ENCODE measurements at places on chromosomes 12 and 14.

DNA sequence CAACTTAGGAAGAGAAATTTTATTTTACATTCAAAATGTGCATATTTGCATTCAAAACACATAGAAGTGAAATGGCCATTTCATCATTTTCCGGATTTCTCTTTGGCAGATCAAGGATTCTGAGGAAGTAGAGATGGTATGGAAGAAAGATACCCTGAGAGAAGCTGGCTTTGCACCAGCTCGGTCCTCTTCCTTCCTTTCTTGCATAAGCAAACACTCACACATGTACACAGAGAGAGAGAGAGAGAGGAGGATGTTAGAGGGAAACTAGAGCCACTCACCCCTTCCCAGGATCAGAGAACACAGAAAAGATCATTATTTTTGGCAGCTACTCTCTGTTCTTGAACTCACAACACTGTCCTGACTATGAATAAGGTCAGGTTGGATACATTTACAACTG lies 15.6 kb upstream of the PLEKHD1 start:
- DNase-seq: peak; percentile 7

DNA sequence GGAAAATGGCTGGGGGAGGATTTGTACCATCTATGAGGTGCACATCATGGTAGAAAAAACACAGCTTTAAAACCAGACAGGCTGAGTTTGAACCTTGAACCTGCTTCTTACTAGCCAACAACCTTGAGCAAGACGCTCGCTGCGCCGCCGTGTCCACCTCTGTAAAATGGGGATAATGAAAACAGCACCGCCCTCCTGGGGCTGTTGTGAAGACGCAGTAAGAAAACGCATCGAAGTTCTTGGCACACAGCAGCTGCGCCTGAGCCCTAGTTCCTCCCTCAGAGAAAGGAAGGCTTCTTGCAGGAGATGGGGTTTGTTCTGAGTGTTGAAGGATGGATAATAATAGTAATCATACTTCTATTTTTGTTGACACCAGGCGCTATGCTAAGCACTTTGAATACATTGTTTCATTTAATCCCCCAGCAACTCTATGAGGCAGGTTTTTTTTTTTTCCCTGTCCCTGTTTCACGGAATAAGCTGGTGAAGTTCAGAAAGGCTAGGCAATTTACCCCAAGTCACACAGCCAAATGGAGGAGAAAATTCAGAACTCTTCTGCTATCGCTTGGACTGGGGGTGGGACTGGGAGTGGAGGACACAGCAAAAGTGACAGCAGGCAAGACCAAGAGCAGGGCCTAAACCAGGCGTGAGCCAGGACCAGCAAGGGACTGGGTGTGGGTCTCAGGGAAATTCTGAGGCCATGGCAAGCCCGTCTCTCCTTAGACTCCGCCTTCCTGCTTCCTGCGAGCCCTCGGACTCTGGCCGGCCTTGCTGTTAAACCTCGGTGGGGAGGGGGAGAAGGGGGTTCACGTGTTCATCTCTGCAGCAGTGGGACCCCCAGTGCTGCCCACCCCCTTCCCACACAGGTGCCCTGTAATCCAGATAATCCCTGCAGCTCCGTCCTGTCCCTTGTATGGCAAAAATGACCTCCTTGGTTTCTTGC lies 97.5 kb downstream of the LRRC74A start:
- no peak for DNase-seq

GRCh38 chr14:63892265-63892664 lies 39.5 kb downstream of the SYNE2 start:
- DNase-seq: no peak

DNA sequence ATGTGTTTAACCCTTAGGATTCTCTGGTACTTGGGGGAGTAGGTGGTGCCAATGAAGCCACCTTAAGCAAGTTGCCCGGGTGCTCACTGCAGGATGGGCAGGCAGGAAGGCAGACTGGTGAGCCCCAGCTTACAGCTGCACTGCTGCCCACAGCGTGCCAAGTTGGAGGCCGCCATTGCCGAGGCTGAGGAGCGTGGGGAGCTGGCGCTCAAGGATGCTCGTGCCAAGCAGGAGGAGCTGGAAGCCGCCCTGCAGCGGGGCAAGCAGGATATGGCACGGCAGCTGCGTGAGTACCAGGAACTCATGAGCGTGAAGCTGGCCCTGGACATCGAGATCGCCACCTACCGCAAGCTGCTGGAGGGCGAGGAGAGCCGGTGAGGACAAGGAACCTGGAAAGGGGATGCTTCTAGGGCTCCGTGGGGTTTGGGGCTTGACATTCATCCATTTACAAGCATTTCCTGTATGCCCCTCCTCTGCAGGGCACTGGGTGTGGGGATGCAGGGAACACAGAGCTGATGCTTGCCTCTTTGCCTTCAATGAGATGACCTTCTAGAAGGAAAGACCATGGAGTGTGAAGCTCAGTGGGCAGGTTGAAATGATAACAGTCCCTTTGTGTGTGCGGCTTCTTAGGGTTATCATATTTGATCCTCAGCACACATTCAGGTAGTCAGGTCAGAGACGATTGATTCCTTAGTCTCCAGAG lies 12.4 kb downstream of the KRT7 start:
- DNase-seq: no peak

- DNase-seq: no peak
Observed at GRCh38 chr14:76940021-76940760, 88.3 kb downstream of the IRF2BPL start.

DNA sequence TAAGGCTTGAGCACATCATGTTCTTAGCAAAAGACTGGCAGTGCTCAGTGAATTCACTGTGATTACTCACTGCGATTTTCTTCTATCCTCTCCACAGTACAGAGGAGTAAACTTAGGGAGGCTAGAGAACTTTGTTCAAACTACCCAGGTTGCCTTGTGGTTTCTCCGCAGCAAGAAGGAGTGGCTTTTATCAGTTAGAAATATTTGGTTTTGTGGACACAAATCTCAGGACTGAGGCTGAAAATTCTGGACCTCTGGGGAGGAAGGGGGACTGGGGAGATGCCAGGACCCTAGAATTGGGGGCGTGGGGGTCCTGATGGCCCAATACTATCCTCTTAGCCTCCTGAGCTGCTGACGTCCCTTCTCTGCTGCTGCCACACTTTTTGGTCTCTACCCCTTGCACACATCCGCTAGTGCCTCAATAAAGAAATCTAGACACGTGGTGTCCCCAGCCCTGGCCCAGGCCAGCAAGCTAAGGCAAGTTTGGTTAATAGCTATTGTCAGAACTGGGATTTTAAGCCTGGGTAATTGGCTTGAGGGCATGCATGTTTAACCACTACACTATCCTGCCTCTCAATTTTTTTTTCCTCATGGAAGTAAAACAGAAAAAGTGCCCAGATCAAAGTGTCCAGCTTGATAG lies 842 bp downstream of the OAS2 start:
- DNase-seq: no peak

- DNase-seq: no peak
Observed at GRCh38 chr14:71452987-71453386, 479.2 kb upstream of the RGS6 start.

DNA sequence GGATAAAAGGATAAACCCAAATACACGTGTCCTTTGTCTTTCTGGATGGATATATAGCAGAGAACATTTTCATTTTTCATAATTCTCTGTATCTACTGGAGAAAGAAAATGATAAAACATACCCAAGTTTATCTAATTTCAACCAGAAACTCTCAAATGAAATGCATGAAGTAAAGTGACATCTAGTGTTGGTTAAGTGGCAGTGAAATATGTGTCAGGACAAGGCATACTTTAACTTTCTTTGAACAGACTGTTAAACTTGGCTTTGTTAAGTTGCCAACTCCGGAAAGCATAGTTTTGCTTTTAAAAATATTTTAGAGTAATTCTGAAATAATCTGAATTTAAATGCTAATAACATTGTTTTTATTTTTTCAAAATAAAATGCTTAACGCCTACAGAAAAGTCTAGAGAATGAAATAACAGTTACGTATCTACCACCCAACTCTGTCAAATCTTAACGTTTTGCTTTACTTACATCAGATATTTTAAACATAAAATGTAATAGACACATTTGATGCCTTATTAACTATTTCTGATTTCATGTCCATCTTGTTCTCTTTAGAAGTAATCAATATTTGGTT lies 25.2 kb upstream of the NTN4 start:
- no peak for DNase-seq

DNA sequence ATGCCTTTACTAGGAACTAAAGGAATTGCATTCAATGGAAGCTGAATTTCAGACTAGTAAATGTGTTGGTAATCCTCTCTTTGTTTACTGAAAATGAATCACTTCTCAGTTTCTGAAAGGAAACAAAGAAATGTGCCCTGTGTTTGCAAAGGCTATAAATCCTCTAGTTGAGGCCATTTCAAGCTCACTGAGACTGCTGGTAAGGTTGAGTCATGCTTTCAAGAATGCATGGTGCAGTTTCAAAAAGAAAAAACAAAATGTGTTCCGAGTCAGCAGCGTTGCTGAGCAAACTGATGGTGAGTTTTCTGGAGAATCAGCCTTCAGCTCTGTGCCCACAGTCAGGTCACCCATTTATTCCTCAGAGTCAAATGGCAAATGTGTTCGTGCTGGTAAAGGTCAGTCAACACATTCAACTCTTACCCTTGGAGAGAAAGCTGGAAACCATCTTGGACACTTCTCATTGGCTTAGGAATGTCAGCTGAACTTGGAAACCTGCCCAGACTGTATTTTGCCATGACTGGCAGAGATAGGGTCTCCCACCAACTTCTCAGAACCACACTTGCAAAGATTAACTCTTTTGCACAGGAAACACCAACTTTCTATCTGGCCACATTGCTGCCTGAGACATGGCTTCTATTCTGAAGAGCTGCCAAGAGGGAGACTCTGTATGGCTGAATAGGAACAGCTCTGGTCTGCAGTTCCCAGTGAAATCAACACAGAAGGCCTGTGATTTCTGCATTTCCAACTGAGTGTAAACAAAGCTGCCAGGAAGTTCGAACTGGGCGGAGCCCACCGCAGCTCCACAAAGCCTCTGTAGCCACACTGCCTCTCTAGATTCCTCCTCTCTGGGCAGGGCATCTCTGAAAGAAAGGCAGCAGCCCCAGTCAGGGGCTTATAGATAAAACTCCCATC lies 484.4 kb downstream of the ATP23 start:
- DNase-seq: peak; percentile 93

- DNase-seq: peak; percentile 66
Observed at GRCh38 chr12:93569656-93570551, 2.6 kb upstream of the SOCS2 start.

DNA sequence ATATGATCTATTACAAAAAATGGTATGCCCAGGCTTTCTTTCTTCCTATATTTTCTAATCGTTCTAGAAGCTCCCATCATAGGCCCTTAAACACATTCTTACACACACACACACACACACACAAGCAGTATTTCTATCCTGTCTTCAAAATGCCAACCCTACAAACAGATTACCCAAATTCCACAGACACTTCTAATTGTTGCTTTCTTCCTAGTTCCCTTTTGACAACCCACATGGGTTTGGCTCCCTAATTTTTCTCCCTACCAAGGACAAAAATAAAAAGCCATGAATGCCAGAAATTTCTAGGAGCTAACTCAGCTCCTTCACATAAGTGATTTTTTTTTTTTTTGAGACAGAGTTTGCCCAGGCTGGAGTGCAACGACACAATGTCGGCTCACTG lies 60.3 kb upstream of the NTF3 start:
- DNase-seq: no peak

DNA sequence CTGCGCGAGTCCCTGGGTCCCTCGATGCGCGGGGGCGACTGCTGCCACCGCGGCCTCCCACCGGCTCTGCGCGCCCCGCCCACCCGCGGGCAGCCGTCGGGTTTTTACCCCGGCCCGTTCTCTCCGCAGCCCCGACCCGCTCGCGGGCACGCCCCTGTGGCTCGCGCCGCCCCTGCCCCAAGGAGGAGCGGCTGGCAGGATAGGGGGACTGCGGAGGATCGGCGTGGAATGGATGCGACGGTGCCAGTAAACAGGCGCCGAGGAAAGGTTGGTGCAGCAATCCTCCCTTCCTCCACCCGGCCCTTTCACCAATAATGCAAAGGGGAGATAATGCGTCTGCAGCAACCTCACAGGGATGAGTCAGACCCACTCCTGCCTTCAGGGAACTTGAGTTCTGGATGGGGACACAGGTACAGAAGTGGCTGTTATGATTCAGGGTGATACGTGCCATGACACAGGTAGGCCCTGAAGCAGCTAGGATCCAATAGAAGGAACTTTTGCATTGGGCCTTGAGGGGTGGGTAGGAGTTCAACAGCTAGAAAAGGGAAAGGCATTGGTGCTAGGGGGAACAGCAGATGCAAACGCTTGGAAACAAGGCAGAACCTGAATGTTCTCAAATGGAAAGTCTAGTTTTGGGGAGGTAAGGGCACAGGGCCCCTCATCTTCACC lies 554 bp upstream of the DEGS2 start:
- DNase-seq: no peak

DNA sequence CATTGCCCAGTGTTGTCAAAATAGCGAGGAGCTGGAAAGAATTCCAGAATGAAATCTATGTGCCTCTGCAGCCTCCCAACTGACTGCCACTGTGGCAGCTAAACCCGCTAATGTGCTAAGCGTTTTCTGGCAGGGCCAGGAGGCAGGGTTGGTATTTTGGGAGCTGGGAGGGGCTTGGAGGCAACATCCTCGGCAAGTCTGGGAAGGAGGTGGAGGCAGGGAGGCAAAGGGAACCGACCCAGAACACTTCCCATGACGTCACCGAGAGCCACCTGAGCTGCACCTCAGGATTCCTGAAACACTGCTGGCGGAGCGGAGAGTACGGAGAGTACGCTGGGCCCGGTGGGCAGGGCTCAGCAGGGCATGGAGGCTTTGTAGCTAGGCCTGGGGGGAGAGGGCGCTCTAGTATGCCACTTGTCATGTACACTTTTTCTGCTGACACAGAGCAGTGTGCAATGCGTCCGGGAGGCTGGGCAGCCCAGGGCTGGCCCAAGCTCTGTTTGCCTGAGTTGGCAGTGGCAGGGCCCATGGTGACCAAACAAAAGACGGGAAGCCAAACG lies 81.5 kb downstream of the DPF3 start:
- DNase-seq: no peak

DNA sequence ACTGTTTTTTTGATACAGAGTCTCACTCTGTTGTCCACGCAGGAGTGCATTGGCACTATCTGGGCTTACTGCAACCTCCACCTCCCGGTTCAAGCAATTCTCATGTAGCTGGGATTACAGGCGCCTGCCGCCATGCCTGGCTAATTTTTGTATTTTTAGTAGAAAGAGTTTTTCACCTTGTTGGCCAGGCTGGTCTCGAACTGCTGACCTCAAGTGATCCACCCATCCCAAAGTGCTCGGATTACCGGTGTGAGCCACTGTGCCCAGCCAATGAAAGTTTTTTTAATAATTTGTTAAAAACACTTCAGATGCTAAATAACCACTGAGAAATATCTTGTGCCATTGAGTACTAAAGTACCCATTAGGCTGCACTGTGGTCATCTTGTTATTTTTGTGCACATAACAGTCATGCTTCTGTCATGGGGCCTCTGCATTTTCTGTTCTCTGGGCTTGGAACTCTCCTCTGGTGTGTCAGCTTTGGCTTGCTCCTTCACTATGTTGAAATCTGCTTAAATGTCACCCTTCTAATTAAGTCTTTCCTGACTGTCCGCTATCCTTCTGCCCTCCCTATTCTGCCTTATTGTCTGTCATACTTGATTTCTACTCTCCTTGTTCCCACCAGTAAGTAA lies 105.1 kb downstream of the KTN1 start:
- DNase-seq: no peak

GRCh38 chr12:54258201-54258681 lies 21.7 kb downstream of the CBX5 start:
- DNase-seq: no peak
